AG20443 (cell line): ENCODE measurements at places on chromosomes 7 and 10.

DNA sequence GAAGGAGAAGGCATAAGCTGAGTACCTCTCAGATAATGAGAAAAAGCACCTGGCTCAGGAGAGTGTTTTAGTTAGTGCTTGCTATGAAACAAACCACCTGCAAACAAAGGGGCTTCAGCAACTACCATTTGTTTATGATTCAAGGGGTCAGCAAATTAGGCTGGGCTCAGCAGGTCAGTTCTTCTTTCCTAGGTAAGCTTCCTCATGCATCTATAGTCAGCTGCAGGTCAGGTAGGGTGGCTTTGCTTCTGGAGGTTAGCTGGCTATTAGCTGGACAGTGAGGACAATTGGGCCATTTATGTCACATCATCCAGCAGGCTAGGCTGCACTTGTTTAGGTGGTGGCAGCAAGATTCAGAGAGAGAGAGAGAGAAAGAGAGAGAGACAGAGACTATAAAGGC, 185.5 kb downstream of the EMX2 start:
- DNase-seq = no peak

DNA sequence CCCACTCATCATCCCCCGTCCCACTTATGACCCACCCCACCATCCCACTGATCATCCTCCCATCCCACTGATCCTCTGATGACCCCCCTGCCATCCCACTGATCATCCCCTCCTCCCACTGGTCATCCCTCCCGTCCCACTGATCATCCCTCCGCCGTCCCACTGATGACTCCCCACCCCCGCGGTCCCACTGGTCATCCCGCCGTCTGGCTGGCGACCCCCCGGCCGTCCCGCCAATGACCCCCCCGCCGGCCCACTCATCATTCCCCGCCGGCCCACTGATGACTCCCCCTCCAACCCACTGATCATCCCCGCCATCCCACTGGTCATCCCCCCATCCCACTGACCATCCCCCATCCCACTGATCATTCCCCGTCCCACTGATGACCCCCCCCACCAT, 161.1 kb downstream of the GRM8 start:
- DNase-seq = no peak

DNA sequence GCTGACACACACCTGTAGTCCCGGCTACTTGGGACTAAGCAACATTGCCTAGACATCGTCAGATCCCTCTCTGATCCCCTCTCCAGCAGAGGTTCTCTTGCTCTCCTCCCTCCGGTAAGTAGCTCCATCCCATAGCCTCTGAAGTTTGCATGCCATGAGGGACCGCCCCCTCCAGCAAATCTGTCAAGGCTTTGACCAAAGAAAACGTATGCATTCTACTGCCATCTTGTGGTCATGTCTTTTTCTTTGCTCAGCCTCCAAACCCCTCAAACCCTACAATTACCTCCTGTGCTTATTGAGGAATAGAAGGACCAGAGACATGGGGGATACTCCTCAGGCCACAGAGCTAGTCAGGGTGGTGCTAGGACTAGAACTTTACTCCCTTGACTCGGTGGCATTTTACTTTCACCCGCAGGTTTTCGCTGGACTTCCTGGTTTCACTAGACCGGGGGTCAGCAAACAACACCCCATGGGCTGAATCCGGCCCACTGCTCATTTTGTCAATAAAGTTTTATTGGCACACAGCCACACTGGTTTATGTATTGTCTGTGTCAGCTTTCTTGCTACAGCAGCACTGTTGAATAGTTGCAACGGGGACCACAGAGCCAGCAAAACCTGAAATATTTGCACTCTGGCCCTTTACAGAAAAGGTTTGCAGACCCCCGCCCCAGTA, 202.6 kb upstream of the FOXK1 start:
- peak; percentile 14 for DNase-seq

DNA sequence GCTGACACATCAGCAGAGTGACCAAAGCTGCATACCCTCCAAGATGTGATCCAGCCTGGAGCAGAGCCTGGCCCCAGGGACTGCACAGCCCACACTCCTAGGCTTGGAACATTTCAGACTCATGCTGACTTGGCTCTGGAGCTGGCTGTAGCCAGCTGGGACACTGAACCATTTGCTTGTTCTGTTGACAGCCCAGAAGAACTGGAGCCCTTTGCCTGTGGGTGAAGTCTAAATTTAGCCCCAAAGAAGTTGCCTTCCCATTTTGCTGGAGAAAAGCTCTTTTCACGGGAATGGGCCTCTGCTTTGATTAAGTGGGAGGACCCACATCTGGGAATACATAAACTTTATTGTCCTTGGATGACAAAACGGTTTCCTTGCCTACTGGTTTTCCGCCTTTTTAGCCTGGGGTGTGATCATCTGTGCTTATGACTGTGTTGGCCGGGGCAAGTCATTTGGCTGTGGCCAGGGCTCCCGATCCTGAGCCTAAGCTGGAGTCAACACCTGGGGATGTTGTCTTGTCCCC, 186.2 kb upstream of the BMPER start:
- DNase-seq = peak; percentile 25

DNA sequence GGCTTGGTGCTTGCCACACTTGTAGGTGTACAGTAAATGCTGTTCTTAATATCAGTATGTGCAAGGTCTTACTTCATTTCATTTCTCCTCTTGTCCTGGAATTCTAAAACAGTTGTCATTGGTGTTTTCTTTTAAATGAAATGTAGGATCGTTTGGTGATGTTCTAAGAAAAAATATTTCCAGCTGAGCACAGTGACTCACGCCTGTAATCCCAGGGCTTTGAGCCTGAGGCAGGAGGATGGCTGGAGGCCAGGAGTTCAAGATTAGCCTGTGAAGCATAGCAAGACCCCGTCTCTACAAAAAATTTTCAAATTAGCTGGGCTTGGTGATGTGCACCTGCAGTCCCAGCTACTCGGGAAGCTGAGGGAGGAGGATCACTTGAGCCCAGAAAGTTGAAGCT, 32.6 kb upstream of the ELN start:
- DNase-seq = no peak

DNA sequence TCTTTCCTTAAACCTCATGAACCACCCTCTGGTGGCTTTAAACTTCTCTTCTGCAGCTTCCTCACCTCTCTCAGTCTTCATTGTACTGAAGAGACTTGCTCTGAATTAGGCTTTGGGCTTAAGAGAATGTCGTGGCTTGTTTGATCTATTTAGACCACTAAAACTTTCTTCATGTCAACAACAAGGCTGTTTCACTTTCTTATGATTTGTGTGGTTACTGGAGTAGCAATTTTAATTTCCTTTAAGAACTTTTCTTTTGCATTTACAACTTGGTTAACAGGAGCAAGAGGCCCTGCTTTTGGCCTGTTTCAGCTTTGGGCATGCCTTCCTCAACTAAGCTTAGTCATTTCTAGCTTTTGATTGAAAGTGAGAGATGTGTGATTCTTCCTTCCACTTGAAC, 38.1 kb upstream of the CDHR3 start:
- no peak for DNase-seq
